ENCODE measurements at places on chromosomes 5 and 9.

DNA sequence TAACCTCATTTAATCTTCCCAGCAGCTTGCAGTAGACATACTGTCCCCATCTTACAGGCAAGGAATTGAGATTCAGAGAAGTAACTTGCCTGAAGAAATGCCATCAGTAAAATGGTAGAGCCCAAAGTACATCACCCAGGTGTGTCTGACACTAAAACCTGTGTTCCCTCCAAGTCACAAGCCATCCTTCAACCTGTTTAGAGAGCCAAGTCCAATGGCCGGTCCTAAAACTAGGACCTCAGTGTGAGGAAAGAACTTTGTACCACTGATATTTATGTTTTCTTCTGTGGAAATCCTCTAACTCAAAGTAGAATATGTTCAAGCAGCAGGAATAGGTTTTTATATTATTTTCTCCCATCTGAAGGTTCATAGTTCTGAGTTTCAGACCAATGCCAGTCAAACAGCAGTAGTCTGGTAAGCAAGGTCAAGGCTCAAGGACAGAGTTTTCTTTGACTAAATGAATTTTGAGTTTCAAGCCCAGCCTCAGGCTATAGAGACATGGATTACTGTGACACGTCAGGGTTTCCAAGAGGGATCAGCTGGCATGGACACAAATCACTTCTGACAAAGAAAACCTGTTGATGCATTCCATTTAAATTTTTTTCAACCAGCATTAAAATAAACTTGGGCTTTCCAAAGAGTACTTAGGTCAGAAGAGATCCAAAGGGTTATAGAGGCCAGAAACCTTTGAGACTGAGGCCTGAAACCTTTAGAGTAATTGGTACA is 80.9 kb upstream of the PLPP6 start:
- DNase-seq, result no peak

DNA sequence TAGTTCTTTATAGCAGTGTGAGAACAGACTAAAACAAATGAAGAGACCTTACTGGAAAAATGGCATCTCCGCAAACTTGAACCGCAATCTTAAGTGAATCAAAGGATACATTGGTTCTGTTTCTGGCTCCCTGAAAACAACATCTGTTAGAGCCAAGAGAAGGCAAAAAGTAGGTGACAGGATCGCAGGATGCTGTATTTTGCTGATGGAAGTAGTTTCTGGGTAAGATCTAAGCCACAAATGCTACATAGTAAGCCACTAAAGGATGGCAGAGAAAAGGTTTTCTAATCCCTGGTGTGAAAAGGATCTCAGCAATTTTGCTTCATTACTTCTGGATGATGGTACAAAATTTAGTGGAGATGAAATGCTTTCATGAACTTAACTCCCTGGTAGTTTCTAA is 63.3 kb upstream of the HTR4 start:
- no peak for DNase-seq

DNA sequence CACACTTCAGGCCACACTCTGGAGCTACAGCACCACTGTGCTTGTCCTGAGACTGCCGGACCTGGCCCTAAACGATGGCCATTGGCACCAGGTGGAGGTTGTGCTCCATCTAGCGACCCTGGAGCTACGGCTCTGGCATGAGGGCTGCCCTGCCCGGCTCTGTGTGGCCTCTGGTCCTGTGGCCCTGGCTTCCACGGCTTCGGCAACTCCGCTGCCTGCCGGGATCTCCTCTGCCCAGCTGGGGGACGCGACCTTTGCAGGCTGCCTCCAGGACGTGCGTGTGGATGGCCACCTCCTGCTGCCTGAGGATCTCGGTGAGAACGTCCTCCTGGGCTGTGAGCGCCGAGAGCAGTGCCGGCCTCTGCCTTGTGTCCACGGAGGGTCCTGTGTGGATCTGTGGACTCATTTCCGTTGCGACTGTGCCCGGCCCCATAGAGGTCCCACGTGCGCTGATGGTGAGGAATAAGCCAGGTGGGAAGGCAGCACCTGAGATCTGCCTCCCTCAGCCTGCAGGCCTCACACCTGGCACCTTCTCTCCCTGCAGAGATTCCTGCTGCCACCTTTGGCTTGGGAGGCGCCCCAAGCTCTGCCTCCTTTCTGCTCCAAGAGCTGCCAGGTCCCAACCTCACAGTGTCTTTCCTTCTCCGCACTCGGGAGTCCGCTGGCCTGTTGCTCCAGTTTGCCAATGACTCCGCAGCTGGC is 14.7 kb downstream of the CRB2 start:
- DNase-seq, result no peak

DNA sequence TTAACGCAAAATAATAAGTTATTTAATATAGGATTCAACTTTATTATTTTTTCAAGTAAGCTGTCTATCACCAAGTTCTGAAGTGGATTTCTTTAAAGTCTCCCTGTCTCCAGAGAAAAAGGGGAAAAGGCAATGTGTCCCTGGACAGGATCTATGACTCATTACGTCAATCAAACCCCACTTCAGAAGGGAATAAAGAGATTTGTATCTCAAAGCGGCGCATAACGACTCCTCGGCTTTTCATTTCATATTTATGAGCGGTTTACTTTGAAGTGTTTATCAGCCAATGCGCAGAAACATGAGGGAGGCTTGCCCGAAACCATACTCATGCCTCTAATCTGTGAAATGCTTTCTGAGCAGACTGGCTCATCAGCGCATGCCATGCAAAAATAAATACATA is 938.6 kb upstream of the WWC1 start:
- no peak for DNase-seq

DNA sequence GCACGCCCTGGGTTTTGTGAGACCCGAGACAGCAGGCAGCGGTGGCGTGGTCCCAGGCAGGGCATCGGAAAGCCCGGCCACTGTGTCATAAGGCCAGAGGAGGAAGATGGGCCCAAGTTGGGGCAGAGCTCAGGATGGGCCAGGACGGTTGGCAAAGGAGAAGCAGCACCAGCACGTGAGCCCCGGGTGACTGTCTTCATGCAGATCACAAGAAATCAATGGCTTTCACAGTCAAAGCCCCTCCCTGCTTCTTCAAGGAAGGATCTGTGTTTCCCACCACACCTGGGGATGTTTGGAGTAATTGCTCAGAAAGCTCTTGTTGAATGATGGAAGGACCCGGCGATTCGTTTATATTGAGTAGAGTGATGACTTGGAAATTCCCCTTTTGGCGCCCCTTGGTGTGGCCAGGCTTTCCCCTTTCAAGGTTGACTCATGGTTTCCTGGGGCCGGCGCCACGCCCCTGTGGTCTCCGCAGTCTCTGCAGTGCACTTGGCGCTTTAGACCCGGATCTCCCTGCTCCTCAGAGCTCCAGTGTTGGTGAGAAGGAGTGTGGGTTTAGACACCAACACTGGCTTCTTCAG is 52.1 kb downstream of the IL31RA start:
- DNase-seq, result peak; percentile 22

- peak; percentile 40 for DNase-seq
Observed at GRCh38 chr9:121765021-121765950, 113.9 kb downstream of the DAB2IP start.

- peak; percentile 83 for DNase-seq
Observed at GRCh38 chr5:43556857-43557542, at the start of gene PAIP1. Gene PAIP1 (minus strand): TSS chr5:43557077. CDS start chr5:43556846, 231 bp downstream.

DNA sequence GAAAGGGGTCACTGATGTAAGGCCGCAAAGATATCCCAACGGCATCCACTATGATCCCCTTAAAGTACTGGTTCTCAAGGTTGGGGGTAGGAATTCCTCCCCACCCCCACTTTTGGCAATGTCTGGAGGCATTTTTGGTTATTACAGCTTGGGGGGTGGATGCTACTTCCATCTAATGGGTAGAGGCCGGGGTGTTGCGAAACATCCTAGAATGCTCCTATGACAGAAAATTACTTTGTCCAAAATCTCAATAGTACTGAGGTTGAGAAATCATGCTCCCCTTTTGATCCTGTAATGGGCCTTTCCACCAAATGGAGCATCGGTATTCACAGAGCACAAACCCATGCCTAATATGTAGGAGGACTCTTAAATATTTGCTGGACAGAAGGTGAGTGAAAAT is 20.8 kb upstream of the TCERG1 start:
- no peak for DNase-seq

- no peak for DNase-seq
Observed at GRCh38 chr9:113556877-113557593, 93.5 kb downstream of the RGS3 start.

DNA sequence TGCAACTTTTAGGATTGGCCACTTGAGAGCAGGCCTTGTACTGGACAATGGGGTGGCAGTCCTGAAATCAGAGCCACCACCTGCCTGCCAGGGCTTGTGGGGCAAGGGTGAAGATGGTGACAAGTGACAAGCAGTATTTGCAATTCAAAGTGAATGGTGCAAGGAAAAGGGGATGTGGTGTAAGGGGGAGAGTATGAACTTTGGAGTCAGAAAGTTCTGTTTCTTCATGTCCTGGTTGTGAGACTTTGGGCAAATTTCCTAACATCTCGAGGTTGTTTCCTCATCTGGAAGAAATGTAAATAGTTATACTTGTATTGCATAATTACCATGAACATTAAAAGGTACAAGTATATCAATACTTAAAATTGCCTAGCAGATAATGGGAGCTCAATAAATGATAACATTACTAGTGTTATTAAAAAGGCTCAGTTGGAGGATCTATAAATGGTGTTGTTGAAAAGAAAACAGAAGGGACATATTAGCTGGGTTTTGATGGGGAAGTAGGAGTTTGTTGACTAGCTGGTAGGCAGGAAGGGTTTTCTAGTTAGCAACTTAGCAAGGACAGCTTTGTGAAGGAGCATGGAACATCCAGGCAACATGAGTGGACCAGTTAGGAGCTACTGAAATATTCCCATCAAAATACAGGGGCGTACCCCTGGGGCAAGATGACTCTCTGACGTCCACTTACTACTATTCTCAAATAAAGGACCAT is 21.3 kb upstream of the MEGF9 start:
- DNase-seq, result no peak

DNA sequence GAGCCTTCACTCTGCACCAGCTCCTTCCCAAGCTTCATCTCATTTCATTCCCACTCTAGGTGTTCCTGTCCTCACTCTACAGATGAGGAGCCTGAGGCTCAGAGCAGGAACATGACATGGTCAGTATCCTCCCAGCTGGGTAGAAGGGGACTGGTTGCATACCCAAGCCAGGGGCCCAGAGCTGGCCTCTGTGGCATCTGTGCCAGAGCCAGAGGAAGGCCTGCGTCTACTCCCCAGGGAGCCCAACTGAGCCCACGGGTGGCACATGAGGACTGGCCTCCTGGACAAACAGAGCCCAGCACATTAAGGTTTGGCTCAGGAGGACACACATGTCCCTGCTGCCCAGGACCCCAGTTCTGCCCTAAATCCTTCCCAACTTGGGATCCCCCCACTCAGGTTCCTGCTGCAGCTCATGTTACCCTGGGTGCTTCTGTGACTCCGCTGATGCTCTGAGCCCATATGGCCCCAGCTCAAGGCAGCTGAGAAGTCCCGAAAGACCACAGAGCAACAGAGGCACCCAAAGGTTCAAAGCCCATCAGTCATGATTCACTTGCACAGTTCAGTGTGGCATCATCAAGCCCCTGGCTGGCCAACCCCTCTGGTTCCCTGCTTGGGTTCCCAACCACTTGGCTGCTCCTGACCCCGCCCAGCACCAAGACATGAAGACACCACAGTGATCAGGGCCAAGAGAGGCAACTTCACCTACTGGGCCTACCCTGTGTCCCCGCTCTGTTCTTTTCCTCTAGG is 8.5 kb upstream of the NEURL1B start:
- no peak for DNase-seq

- DNase-seq, result peak; percentile 89
Observed at GRCh38 chr9:116471093-116471906, 215.8 kb upstream of the TRIM32 start.

DNA sequence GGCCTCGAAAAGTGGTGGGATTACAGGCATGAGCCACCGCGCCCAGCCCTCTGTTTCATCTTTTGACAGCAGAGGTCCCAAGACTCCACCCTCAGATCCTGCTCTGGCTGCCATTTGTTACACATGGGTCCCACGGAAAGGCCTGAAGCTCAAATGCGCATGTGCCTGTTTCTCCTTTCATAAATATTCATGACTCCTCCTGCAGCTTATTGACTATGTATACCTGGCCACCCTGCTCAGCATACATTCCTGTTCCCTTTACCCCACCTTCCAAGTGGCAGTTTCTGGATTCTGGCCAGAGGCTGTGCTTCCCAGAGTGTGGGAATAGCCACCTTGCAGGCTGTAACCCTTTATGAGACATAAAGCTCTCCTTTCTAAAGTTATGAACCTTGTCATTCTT is 46.5 kb downstream of the AUH start:
- DNase-seq, result peak; percentile 71

GRCh38 chr9:126682113-126682810 is 68.5 kb downstream of the LMX1B start:
- DNase-seq, result no peak

DNA sequence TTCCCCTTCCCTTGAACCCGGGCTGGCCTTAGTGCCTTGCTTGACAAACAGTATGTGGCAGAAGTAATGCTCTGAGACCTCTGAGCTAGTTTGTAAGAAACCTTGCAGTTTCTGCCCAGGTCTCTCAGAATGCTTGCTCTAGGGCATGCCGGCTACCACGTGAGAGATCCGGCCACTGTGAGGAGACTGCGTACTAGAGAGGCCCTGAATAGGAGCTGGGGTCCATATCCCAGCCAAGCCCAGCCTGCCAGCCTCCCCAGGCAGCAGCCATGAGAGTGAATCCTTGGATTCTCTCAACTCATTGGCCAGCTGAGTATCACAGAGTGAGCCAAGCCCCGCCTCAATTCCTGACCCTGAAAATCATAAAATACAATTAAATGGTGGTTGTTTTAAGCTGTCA is 16.0 kb upstream of the COL15A1 start:
- peak; percentile 67 for DNase-seq

GRCh38 chr5:11174591-11174990 is 413.6 kb upstream of the DAP start:
- no peak for DNase-seq

DNA sequence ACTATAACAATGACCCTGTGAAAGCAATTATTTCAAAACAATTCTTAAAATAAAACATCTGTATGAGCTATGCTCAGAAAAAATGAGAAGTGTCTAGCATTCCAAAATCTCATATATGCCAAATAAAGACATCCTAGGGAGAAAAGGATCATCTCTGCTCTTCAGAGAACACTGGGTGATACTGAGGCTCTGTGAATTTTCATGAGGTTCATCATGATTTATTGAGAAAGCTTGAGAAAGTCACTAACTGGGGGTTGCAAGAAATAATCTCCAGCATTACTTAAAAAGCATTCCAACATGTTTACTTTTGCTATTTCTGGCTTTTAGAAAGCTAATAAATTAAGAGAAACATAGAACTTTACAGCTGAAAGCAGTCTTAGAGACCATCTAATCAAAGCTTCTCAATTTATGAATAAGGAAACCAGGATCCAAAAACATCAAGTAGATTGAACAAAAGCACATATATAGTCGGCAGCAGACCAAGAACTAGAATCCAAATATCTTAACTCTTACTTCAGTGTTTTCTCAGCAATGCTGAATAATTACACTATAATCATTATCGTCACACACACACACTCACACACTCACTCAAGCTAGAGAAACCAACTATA is 372.8 kb downstream of the NR2F1-AS1 start:
- no peak for DNase-seq

DNA sequence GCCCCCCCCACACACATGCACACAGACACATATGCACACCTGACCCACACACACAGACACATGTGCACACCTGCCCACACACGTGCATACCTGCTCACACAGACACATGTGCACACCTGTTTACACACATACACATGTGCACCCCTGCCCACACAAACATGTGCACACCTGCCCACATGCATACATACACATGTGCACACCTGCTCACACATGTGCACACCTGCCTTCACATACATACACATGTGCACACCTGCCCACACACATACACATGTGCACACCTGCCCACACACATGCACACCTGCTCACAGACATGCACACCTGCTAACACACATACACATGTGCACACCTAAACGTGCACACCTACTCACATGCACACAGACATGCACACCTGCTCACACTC is 147.0 kb upstream of the FOXD4L5 start:
- no peak for DNase-seq
